Occipital lobe (tissue), 3 donors: ENCODE measurements at places on chromosomes 13 and 19. TPM values are rescaled to one million over a fixed set of nuclear protein-coding genes. Genes with fewer than 3 reads are reported as not detected.

GRCh38 chr19:55284405-55285058, 735 bp downstream of the BRSK1 start:
- no peak for DNase-seq

Gene RPL21
- total RNA-seq: 1,031 TPM

GRCh38 chr13:109938255-109938936, 152.0 kb upstream of the IRS2 start:
- DNase-seq: no peak

Gene ZNF763
- 6.7 TPM for total RNA-seq

DNA sequence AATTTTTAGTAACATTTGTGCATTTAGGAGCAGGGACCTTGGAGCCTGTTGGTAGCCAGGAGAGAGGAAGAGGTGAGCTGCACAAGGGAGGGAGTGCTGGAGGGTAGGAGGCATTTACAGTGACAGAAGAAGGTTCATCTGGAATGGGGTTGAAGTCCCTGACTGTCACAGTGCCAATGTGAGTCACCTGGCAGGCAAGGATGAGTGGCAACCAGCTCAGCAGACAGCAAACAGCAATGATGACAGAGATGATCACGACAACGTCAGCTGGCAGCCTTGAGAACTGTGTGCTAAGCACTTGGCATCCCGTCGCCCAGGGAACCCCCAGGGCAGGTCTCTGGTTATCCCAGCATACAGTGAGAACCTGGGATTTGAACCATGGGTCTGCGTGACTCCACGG, 2.6 kb downstream of the OR10H5 start:
- DNase-seq: no peak

GRCh38 chr13:113238536-113238935, 29.1 kb downstream of the CUL4A start:
- DNase-seq: no peak

- DNase-seq: no peak
These were observed 186.2 kb upstream of the PCDH9 start for GRCh38 chr13:67416047-67416925.

Gene LGALS4
- total RNA-seq: 1.4 TPM

Gene LACC1
- 4.2 TPM for total RNA-seq

DNA sequence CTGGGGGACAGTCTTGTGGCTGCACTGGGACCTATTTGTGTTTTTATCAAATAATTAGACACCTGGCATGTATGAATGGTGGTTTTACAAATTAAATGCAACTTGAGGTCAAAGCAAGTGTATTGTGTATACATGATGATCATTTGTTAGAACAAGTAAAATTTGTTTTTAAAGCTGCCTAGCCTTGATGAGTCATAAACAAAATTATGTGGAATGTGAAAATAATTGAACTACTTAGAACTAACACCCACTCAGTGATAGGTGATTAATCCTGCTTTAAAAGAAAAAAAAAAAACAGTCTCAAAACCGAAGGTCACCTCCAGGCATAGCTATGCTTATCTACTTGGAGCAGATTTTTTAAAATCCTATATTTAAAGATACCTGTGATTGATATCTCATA, 770.3 kb upstream of the SLITRK5 start:
- DNase-seq: no peak
